Bronchial epithelial cell (primary cell): ENCODE measurements at places on chromosomes 5 and 9. TPM values are rescaled to one million over a fixed set of nuclear protein-coding genes. Genes with fewer than 3 reads are reported as not detected.

LCN10 gene
- total RNA-seq: not detected in 2 replicates

FRMD3 gene
- total RNA-seq: under 0.01 and 0.51 TPM in 2 replicates

INSL6 gene
- not detected in 2 replicates for total RNA-seq

DAB2IP gene
- 8.4 TPM in 2 replicates for total RNA-seq

PCDHA5 gene
- total RNA-seq: 0.13 TPM in 1 of 2 replicates, not detected in the other

TICAM2 gene
- total RNA-seq: 0.26 and 0.38 TPM in 2 replicates

TRPM6 gene
- under 0.01 and 0.26 TPM in 2 replicates for total RNA-seq

OBP2B gene
- not detected in 2 replicates for total RNA-seq

MAP1B gene
- total RNA-seq: 5.8 and 9.7 TPM in 2 replicates

FAM153A gene
- 0.26 and 0.64 TPM in 2 replicates for total RNA-seq

ORM2 gene
- total RNA-seq: not detected in 2 replicates

GHR gene
- 1.3 and 2.4 TPM in 2 replicates for total RNA-seq

DAB2 gene
- total RNA-seq: 0.51 and 0.79 TPM in 2 replicates

GABRA1 gene
- total RNA-seq: not detected in 2 replicates

PCDHGB1 gene
- under 0.01 and 0.26 TPM in 2 replicates for total RNA-seq

NXNL2 gene
- 0.26 TPM in 1 of 2 replicates, not detected in the other for total RNA-seq

CCL19 gene
- not detected in 2 replicates for total RNA-seq

SAPCD2 gene
- total RNA-seq: 0.26 and 1.2 TPM in 2 replicates

EQTN gene
- not detected in 2 replicates for total RNA-seq
